ENCODE measurements at places on chromosomes 1 and 21. TPM values are rescaled to one million over a fixed set of nuclear protein-coding genes. Genes with fewer than 3 reads are reported as not detected.

SLC9C2 gene
- total RNA-seq, result 2.0 TPM

PHLDA3 gene
- 50.0 TPM for total RNA-seq

SAMD13 gene
- total RNA-seq, result 1.7 TPM

OR2T35 gene
- total RNA-seq, result not detected

PGLYRP3 gene
- total RNA-seq, result not detected

Measured in endothelial cell of coronary artery (primary cell).